NCI-H1436 treated with DMSO at 0.1 percent for 48 hours (cell line): ENCODE measurements at places on chromosomes 6 and 20.

- DNase-seq: no peak
Observed at GRCh38 chr6:148138573-148138972, 204.1 kb upstream of the SASH1 start.

- DNase-seq: no peak
Observed at GRCh38 chr20:54624706-54625390, 149.5 kb downstream of the DOK5 start.

- DNase-seq: no peak
Observed at GRCh38 chr6:146544616-146545182, 1.1 kb downstream of the RAB32 start.

DNA sequence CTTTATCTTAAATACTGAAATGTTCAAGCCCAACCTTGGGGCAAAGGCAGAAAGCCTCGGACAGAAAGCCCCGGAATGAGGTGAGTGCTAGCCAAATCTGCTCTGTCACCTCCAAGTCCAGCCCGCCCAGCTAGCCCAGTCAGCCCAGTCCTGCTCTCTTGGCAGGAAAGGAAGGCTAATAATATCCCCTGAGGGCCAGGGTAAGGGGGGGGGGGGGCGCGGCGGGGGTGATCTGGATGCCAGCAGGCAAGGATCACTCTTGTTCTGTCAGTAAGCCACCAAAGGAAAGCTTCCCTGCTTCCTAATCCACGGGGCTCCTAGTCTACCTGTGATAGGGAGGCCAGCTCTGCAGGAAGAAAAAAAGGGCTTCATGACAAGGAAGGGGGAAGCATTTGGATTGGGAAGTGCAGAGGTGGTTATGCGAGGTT, 1.1 kb downstream of the NDRG3 start:
- DNase-seq: no peak

- no peak for DNase-seq
Observed at GRCh38 chr20:9995510-9996272, 39.1 kb upstream of the ANKEF1 start.

GRCh38 chr6:146787876-146788508, 189.2 kb downstream of the ADGB start:
- no peak for DNase-seq

DNA sequence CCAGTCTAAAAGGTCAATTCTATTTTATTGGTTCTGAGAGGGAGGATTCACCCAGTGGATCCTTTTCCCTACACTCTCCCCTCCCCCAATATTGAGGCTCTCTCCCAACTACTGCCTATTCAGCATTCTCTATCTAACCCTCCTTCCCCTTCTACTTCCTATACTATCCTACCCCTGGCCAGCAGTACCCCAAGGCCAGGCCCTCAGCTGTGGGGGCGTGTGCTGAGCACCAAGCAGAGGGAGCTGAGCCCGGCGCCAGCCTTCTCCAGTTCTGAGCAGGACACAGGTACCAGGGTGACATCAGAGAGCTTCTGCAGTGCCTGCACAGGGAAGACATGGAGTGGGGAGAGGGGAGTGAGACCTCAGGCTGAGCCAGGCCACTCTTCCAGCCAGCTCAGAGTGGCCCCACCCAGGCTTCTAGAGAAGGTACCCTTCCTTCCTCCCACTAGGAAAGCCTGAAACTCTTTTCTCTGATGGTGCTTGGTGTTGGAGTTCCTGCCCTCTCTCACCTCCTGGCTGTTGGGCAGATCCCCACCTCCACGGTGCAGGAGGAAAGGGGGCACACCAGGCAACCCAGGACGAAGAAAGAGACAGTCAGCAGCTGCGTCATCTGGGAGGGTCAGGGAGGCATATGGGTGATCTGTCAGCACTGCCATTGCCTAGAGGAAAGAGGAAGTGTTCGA, 1.9 kb downstream of the DDAH2 start:
- no peak for DNase-seq

GRCh38 chr6:122153557-122153956, 245.9 kb upstream of the HSF2 start:
- no peak for DNase-seq

DNA sequence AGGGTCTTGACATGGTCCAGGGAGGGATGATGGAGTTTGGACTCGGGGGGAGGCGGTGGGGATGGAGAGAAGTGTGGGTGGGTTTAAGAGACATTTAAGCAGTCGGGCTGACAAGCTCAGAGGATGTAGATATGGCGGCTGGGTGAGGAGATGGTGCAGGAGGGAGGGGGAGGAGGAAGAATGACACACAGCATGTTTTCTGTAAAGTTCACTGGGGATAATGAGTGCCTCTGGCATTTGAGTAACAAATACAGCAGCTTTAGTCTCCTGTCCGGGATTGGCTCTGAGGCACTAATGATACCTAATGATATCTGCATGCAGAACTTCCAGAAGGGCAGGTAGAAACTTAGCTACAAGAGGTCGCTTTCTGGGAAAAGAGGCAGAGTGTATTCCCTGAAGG, 107.8 kb downstream of the DHX35 start:
- no peak for DNase-seq

DNA sequence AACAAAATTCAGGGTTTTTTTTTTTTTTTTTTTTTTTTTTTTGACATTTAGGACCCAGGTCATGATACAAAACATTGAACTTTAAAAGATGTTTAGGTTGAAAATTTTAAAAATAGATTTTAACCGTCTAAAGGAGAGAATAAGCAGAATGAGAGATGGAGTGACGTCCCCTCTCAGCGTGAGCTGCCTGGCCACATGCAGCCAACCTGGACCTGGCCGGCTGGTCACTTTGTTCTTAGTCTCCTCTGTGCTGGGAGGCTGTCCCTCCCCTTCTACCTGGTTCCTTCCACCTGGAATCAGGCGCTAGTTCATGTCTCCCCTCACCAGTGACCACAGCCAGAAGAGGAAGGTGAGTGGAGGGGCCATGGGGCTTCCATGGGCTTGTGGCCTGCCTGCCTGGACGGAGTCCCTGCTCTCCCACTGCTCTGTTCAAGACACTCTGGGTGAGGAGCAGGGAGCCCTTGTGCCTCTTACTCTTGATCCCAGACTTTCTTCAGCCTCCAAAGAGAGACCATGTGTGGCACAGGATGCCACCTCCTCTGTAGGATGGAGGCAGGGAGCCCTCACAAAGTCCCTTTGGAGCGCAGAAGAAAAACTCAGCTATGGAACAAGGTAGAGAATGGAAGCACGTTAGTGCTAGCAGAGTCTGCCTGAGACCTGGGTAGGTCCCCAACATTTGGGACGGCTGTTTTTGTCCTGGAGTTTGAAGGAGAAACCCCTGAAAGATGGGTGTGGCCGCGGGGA, 31.7 kb downstream of the IRF4 start:
- no peak for DNase-seq

DNA sequence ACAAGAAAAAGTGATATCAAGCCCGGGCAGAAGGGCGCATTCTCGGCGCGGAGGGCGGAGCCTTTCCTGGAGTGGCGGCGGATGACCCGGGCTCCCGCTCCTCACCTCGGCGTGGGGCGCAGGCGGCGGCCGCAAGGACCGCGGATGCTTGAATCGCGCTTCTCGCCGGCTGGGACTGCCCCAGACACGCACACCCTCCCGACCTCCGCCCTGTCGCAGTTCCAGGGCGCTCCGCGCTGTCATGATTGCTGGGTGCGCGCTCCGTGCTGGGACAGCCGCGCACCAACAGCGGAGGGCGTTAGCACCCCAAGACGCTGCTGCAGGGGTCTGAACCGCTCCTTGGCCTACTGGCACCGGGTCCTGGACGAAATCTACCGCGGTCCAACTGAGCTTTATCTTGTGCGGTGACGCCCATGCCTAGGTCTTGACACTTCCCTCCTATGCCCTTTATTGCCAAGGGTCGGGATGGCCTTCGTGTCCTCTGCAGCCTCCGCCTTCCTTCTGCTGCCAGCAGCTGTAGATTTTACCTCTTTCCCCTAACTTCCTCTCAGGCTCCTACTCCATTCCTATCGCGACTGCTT, 43.3 kb downstream of the IRAK1BP1 start:
- DNase-seq: no peak

- DNase-seq: peak; percentile 25
Observed at GRCh38 chr6:45504947-45505346, 127.2 kb upstream of the SUPT3H start.

DNA sequence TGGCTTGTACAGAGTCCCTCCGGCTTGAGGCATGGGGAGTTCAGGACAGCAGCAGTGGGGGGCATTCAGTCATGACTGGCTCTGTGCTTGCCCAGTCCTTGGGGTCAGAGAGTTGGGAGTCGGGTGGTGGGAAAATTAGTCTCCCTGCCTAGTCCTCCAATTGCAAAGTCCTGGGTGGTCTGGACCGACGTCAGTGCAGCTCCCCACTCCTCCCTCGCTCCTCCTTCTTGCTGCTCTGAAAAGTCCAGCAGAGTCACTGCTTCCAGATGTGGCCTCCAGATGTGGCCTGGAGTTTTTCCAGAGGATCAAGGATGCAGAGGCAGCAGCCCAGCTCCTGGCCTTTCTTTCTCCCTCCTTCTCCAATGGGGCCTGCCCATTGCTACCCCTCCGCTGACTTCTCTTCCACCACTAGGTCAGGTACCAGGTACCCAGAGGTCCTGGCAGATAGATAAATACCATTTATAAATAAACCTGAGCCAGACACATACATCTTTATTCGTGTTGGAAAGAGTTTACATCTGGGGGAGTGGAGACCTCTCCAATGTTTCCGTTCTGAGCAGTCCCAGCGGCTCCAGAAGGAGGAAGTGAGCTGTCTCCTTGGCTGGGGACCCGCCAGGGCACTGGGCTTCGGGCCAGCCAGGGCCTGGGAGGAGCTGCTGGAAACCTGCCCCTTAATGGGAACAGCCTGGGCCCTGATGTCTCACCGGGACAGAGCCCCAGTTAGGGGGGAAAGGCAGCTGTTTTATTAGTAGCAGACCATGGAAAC, 49.0 kb upstream of the RNF24 start:
- DNase-seq: no peak

GRCh38 chr6:116560130-116560529, 6.6 kb downstream of the CALHM4 start:
- DNase-seq: no peak

- DNase-seq: no peak
Observed at GRCh38 chr20:43448748-43449535, 8.8 kb upstream of the SRSF6 start.
